ENCODE measurements at places on chromosomes 2 and 18.

- DNase-seq, result no peak
Measured at GRCh38 chr2:187594801-187595200, 40.6 kb upstream of the TFPI start.

- no peak for DNase-seq
Measured at GRCh38 chr2:113126845-113127645, at the start of gene IL1RN. Gene IL1RN (plus strand): TSS chr2:113127598. CDS start chr2:113127625, 27 bp downstream.

DNA sequence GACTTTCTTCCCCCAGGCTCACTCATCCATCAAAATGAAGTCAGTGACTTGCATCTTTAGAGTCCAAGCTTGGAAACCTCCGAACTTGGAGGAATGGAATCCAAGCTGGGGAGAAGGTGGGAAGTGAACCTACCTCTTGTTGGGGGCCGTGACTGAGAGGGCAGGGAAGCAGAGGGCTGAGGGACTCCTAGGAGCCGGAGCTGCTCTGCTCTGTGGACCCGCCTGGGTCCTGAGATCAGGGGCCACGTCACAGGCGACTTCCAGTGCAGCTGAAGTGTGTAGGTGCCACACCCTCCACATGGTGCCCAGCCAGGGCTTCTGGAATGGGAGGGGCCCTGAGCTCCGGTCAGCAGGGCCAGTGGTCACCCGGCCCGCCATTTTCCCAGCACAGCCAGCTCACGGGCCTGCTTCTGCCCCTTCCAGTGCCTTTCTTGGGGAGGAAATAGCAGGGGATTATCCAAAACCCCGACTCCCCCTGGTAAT is 63.4 kb upstream of the OTOS start:
- no peak for DNase-seq

- DNase-seq, result no peak
Measured at GRCh38 chr18:12470382-12471075, 62.8 kb downstream of the PRELID3A start.

GRCh38 chr18:8328126-8328525 is 281.1 kb upstream of the RAB12 start:
- DNase-seq, result no peak

GRCh38 chr18:79846936-79847557 is 49.3 kb downstream of the KCNG2 start:
- no peak for DNase-seq

DNA sequence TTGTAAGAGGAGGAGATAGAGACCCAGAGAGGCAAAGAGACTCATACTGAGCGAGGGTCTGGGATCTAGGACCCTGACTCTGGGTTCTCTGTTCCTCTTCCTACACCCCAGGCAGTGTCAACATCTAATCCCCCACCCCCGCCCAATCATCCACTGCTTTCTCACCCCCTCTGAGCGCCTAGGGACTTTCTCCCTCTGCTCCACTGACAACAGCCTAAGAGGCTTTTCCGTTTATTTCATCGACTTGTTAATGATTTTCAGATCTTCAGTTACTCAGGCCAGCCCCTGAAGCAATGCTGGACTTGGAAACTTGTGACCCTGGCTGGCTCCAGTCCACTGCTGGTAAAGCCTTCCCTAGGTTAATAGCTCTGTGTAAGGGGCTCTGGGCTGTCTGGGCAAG is 65.1 kb downstream of the TFCP2L1 start:
- no peak for DNase-seq

DNA sequence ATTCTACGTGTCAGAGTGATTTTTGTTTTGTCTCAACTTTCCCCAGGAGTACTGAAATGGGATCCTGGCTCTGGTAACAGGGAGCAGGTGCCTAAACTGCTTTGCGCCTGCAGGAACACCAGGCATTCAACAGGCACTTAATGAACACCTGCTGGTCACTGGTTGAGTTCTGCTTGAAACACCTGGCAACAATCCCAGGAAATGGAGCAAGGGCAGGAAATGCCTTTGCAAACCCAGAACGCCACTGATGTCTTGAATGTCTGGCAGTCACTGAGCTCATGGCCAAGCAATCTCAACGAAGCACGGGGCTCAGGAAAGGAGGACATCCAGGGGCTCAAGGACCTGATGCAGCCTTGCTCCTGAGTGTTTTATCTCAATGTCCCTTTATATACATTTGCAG is 360.0 kb upstream of the RAB6C start:
- no peak for DNase-seq

All from hippocampal formation (tissue), 2 donors.